ENCODE measurements at places on chromosomes 6 and 20.
A peak's percentile ranks its signal among the peaks of the same experiment; 100 is the strongest.

DNA sequence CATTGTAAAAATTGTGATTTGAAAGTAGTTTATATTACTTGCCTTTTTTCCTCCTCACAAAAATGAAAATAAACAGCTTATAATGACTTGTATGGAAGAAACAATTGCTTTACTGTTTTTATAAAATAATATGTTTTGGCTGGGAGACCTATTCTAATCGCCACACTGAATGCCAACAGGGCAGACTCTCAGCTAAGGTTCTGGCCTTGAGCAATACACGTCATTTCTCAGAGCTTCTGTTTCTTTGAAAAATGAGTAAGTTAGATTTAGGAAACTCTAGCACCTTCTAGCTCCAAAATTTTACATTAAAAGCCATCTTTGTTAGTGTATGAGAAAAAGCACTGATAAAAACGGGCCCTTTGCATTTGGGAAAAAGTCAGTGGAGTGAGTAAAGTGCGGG lies 166.6 kb downstream of the ARID1B start:
- no peak for DNase-seq

GRCh38 chr6:65999288-65999791 lies 292.3 kb upstream of the EYS start:
- no peak for DNase-seq

- no peak for DNase-seq
Measured at GRCh38 chr6:89675949-89676748, 37.6 kb upstream of the LYRM2 start.

- peak; percentile 63 for DNase-seq
Measured at GRCh38 chr6:21791581-21791980, 198.0 kb downstream of the SOX4 start.

DNA sequence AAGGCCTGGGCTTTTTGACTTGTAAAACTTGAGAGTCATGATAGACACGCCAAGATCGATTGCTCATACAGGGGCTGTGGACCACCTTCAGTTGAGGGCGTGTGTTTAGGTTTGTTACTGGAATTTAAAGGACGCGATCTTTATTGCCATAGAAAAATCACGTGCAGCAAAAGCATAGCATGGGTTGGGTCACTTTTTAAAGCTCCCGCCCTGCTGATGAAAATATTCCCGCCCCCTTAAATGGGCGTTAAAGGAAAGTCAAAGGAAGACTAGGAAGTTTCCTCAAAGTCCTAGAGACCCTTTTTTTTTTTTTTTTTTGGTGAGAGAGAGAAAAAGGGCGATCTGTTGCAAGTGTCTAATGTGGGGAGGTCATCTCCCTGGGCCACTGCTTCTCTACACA lies 23.1 kb downstream of the TFAP2A start:
- no peak for DNase-seq

DNA sequence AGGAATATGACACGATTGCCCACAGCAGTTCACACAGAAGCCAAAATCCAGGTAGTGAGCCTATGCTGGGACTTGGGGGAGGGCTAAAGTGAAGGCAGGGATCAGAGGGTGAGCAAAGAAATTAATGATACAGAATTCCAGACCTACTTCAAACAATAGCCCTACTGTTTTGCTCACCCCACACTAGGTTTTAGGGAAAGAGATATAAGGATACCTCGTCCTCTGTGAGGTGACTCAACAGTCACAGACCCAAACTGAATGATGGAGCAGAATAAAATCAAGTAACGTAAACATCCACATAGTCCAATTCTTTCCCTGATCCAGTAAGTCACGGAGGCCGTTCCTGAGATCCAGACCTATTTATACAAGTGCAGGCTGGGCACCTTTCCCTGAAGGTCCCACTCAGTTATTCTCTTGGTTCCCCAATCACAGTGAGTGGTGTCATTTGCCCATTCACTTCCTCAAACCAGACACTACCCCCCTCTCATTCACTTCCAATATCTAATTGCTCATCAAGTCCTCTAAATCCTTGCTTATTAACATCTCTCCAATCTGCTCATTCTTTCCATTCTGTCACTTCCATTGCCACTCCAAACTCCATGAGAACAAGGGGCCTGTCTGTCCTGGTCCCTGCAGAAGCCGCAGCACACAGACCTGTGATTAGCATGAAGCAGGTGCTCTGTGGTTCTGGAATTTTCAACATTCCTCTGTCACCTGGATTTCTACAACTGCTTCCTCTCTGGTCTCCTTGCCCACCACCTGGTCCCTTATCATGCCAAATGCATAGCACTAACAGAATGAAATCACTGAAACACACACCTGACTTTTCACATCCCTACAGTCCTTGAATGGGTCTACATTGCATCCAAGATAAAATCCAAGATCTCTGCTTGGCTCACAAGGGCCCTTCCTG lies 55.9 kb downstream of the ATXN1 start:
- no peak for DNase-seq

- no peak for DNase-seq
Measured at GRCh38 chr20:8139899-8140298, 7.8 kb downstream of the PLCB1 start.

DNA sequence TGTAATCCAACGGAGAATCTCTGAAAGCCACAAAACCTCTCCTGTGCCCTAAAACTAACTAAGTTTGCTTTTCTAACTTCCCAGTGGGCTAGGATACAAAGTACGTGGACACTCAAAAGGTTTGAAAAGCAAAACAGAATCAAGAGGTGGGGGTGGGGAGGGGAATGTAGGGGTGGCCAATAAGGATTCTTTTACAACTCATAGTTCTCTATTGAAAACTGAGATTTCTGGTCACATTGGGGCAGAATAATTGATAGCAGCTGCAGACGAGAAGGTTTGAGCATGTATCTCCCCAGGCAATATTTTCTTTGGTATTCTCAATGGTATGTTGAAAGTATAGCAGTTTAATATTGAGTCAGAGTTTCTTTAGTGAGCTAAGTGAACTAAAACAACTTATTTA lies 376.7 kb upstream of the CITED2 start:
- DNase-seq, result no peak

GRCh38 chr20:36092398-36093024 lies 62.0 kb upstream of the EPB41L1 start:
- no peak for DNase-seq

- DNase-seq, result no peak
Measured at GRCh38 chr6:42449917-42450476, 1.7 kb downstream of the TRERF1 start.

- no peak for DNase-seq
Measured at GRCh38 chr6:42896178-42896719, 16.8 kb downstream of the RPL7L1 start.

- DNase-seq, result no peak
Measured at GRCh38 chr6:168890981-168891365, 362.7 kb downstream of the THBS2 start.

- DNase-seq, result no peak
Measured at GRCh38 chr6:89187504-89187903, 29.7 kb downstream of the GABRR1 start.

DNA sequence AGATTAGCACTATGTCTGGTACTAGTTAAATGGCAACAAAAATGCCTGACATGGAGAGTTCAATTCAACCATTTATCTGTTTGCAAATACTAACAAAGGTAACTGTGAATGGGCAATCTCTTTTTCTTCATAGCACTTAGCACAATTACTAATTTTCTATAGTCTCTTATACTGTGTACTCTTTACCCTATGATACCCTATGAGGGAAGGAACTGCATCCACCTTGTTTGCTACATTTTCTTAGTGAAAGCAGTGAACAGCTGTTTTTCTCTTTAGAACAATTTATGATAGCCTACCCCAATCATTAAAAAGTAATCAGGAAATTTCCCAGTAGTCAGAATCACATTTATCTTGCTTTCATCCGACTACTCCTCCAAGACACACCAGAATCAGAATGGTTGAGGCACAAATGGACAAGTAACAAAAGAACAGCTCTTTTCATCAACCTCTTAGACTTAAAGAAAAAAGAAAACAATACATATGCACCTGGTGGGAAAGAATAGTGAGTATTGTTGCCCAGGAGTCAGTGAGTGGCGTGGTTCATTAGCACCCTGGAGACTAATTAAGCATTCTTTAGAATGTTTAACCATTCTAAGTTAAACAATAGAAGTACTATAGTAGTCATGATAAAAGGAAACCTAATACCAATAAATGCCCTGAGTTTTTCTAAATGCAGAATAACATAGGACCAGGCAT lies 16.7 kb downstream of the ZNF292 start:
- no peak for DNase-seq

- peak; percentile 72 for DNase-seq
Measured at GRCh38 chr6:132763269-132763668, 5.6 kb upstream of the VNN2 start.

DNA sequence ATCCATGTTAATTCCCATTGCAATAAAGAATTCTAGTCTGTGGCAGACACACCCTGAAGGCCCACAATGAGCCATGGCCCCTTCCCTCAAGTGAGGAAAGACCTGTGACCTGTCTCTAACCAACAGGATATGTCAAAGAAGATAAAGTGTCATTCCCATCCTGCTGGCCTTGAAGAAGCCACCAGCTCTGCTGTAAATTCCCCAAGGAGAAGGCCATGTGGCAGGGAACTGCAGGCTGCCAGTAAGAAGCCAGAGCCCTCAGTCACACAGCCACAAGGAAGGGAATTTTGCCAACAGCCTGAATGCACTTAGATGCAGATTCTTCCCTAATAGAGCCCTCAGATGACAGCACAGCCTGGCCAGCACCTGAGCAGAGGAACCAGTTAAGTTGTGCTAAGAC lies 24.8 kb downstream of the VIP start:
- no peak for DNase-seq

GRCh38 chr20:4819901-4820300 lies 98.2 kb downstream of the PRND start:
- DNase-seq, result no peak

DNA sequence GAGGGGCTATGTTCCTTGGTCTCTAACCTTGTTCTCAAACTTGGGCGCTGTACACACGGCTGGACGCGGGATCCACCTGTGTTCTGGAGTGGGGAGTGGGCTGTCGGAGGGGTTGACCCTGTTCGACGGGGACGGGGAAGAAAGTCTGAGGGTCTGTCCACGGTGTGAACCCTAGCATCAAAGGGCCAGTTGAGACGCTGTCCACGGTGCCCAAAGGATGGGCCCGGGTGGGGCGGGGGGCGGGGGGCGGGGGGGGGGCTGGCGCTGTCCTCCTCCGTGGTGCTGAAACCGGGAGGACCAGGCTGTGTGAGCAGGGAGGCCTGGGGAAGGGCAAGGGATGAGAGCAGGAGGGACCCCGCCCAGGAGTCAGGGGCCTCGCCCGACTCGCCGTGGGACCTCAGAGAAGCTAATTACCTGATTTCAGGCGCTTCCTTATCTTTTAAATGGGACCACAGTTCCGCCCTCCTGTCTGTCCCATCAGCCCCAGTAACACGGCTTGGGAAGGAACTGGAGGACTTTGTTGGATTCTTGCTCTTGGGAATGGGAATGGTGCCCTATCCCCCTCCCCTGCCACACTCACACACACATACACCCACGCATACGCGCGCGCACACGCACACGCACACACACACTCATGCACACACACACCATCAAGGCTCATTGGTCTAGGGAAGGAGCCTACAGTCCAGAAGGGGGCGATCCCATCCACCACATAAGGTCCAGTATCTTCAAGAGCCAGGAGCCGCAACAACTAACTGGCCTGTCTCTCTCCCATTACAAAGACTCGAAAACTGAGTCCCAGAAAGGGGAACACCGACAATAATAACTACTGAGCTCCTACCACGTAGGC lies 1.0 kb upstream of the VSTM2L start:
- peak; percentile 41 for DNase-seq

- no peak for DNase-seq
Measured at GRCh38 chr6:51571168-51571567, 516.2 kb downstream of the PKHD1 start.

DNA sequence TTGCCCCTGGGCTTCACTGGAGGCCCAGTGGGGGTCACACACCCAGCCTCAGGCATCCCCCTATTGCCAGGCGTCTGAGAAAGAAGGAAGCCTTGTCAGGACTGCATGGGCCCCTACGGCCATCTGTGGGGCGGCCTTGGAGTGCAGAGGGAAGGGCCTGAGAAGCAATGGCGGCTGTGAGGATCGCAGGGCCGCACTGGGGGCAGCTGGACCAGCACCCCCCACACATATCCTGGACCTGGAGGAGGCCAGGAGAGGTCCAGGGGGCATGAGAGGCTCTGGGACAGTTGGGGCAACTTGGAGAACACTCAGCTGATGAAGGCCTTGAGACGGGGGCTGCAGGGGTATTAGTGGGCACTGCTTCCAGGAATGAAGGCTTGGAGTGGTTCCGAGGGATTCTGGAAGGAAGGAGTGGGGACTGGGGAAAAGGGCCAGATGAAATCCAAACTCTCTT lies 16.5 kb downstream of the MDFI start:
- DNase-seq, result no peak

- DNase-seq, result no peak
Measured at GRCh38 chr6:142218446-142218845, 71.4 kb downstream of the VTA1 start.

DNA sequence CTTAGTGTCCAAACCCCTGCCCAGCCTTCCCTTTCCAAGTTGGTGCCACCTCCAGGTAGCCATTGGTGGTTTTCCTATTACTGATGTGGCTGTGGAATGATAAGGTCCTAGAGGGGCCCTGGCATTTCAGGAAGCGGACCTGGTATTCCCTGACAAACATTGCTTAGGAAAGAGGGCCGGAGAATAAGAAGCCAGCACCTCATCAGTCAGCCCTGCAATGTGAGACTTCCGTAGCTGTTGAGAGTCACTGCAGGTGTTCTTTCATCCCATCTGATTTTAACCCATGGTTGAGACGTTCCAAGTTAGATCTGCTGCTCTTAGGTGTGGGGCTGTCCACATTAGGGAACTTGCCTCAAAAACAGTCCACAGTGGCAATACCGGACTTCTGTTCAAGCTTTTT lies 14.8 kb upstream of the NPEPL1 start:
- no peak for DNase-seq

GRCh38 chr6:71721642-71722041 lies 164.7 kb upstream of the RIMS1 start:
- no peak for DNase-seq

GRCh38 chr6:106167096-106167814 lies 81.1 kb downstream of the PRDM1 start:
- no peak for DNase-seq

GRCh38 chr6:129604321-129604720 lies 105.7 kb downstream of the ARHGAP18 start:
- no peak for DNase-seq

GRCh38 chr20:1973601-1974440 lies 20.0 kb downstream of the PDYN start:
- DNase-seq, result no peak

- DNase-seq, result no peak
Measured at GRCh38 chr20:9244811-9245210, 175.9 kb downstream of the PLCB4 start.

DNA sequence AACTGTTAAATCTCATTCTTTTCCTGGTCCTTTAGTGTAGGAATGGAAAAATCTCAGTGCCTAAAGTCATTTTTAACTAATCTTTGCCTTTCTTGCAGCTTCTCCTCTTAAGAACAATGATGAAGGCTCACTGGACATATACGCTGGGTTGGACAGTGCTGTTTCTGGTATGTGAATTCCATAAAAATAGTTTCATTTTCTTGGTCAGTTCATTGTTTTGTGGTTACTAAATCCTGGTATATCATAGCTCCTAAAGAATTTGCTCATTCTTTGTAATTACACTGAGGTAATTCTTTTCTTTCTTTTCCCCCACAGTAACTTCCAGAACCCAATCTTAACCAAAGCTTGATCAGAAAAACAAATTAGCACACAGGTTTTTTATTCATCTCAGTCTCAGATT lies 23.4 kb downstream of the CASP8AP2 start:
- no peak for DNase-seq

All from OCI-M1 (cell line).